Heart left ventricle (tissue), 16 donors: ENCODE measurements at places on chromosomes 6 and 20. TPM values are rescaled to one million over a fixed set of nuclear protein-coding genes. Genes with fewer than 3 reads are reported as not detected.

PRR18 gene
- 0.08 TPM for polyA plus RNA-seq

DNA sequence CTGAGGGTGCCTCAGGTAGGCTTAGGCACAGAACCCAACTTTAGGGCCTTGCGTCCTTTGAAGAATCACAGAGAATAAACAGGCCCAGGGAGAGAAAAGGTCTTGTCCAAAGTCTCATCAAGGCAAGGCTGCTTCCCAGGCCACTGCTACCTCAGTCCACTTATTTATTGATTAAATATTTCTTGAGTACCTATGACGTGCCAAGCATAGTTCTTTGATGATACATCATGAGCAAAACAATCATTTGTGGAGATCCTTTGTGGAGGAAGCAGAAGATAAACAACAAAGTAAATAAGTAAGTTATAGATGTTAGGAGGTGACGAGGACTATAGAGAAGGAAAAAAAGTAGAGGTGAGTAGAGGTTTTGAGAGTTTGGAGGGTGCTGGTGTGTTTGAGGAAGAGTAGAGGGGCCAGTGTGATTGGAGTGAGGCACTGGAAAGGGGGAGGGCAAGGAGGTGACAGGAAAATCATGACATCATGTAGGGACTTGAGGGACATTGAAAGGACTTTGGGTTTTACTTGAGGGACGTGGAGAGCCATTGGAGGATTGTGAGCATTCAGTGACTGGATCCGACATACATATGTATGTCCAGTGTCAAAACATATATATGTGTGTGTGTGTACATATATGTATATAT is 14.1 kb upstream of the CHMP4B start:
- no peak for DNase-seq

DNA sequence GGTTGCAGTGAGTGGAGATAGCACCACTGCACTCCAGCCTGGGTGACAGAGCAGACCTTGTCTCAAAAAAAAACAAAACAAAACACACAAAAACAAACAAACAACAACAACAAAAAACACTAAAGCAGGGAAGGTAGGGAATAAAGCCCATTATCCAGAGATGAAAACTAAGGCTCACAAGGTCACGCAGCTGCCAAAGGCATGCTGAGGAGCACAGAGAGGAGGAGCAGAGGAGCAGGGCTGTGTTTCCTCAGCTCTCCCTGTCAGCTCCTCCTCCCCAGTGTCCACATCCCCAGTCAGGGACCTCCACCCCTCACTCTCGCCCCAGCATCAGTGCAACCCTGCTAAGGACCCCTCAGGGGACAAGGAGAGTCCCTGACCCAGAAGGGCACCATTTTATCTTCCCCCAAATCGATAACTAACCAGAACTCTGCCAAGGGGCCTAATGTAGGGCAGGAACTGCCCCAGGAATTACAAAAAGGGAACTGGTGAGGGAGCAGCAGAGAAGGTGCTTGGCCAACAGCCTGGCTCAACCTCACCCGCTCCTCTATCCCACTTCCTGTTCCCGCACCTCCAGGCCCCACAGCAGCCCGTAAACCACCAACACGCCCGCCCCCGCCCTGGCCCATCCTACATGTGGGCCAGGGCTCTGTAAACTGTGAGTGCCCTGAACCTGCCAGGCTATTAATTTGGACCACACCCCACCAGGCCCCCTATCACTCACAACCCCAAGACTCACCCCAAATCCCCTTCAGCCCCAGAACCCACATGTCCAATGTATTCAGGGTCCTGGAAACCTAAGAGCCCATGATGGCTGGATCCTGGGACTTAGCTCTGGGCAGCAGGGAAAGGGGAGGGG is 9.0 kb downstream of the TEAD3 start:
- no peak for DNase-seq

DNA sequence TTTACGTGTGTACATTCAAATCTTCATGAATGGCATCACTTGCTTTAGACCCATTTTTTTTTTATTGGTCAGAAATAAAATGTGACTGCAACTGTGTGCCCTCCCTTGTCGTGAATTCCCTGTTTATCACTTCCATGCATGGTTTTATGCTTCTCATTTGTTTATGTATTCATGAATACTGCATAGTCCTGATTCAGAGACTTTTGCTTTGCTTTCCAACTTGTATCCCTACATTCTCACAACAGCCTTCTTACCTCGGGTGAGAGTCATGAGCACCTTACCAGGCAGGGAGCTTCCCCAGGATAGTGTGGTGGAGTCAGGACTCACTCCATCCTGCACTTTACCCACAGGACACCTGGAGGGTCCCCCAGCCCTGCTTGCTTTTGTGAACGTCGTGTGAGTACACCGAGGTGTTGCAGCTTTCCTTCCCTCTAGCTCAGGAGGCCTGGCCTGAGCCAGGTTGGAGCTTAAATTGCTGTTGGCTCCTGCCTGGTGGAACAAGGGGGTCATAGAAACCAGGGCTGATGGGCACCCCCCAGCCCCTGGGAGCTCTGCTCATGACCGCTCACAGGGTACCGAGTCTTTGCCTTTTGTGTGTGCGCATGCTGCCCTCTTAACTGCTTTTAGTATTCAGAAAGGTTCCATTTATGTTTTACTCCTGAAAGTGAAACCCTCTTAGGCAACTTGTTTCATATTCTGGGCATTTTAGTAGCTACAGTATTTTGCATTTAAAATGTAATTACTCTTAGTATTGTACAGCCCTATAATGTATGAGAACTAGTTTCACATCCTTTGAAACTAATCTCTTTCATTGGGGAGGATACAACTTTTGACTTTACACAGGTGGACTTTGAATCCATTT is 66.0 kb downstream of the CDS2 start:
- DNase-seq: no peak

GRCh38 chr6:38997128-38997761 is 51.3 kb upstream of the GLP1R start:
- peak; percentile 60 for DNase-seq

DNA sequence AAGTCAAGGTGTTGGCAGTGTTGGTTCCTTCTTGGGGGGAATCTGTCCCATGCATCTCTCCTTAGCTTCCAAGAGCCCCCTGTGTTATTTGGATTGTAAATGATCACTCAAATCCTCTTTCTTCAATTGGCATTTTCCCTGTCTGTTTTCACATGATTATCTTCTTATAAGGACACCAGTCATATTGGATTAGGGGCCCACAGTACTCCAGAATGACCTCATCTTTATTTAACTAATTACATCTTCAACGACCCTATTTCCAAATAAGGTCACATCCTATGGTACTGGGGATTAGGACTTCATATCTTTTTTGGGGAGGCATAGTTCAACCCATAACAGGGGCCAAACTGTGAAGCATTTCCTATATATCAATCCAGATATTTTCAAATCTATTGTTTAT is 57.3 kb downstream of the PTPRA start:
- DNase-seq: no peak

DNA sequence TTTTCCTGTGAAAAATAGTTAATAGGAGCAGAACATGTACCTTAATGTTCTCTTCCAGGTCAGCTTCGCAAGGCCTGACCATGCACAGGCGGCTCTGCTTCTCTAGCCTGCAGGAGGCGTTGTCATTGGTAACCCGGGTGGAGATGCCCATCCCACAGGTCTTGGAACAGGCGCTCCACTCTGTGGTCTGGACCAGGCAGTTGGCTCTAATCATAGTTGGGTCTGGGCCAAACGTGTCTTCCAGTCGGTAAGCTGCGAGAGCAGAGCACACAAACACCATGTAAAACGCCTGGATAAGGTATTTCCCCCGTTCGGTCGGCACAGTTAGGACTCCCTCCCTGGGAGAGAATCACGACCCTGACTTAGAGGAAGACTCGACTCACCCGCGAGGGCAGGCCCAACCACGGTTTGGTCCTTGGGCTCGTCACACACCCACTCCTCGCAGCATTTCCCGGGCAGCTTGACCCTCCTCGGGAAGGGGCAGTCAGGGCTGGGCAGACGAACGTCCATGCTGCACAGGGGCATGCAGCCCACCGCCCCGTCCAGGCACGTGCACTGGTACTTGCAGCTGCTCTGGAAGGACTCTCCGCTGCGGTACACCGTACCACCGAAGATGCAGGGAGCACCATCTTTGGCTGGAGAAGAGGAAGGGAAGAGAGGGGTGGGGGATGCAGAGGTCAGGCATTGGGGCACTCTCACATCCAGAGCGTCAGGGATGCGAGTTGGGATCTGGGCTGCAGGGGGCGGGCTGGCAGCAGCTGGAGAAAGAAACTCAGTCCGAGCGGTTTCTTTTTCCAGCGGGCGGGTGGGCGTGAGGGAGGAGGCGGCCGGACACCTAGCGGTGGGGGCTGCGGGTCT is 1.0 kb downstream of the CCN2 start:
- DNase-seq: peak; percentile 71

LGSN gene
- polyA plus RNA-seq: not detected

CRIP3 gene
- 66.7 TPM for polyA plus RNA-seq

GRCh38 chr6:56282391-56282790 is 35.0 kb upstream of the COL21A1 start:
- no peak for DNase-seq

DNA sequence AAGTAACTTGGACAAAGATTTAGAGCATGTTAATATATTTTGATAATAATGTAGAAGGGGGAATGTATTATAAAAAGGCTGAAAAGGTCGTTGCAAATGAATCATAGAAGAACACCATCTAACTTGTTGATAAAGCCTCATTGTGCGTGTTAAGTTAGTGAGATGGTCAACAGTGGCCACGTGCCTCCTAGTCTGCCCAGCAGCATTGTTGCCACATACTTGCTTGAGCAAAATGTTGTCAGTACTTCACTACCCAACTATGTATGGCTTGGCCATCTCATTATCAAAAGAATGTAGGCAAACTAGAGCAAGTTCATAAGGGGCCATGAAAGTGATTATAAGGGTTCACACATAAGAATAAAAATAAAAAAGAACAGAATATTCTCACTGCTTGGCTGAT is 84.6 kb downstream of the PHACTR1 start:
- no peak for DNase-seq

EFHC1 gene
- polyA plus RNA-seq: 2.6 TPM

GRCh38 chr6:166052837-166053236 is 114.8 kb downstream of the TBXT start:
- no peak for DNase-seq

GRCh38 chr20:11229772-11230171 is 556.0 kb upstream of the JAG1 start:
- no peak for DNase-seq

DNA sequence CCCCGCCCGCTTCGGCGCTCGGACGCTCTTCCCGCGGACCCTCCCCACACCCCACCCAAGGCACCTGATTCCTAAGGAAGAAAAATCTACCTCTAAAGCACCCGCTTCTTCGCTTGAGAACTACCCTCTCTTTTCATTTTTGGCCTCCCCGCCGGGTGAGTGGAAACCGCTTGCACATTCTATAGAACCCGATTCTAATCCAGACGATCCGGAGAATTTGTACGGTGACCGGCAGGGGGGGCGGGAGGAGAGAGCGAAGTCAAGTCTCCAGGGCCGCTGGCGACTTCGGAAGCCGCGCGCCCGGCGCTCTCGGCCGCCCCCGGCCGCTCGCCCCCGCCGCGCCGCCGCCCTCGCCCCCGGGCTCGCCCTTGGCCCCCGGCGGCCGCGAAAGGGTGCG is at the start of gene RBM24:
Gene RBM24 (plus strand): TSS at position 262 of the 397 bp plus-strand sequence. CDS start 221 bp downstream, outside the sequence.
- DNase-seq: peak; percentile 42

DNA sequence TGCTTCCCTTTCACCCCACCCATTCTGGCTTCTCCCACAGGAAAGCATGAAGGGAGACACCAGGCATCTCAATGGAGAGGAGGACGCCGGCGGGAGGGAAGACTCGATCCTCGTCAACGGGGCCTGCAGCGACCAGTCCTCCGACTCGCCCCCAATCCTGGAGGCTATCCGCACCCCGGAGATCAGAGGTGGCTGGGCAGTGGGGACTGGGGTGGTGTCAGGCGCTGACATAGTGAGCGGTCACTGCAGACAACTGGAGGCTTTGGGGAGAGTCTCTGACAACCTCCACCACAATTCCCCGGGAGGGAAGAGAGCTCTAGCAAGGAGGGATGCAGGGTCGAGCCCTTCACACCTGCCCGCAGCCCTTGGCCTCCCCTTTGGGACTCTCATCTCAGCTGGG is 18.1 kb downstream of the DNMT3B start:
- no peak for DNase-seq

GRCh38 chr6:150925976-150926375 is 60.5 kb downstream of the MTHFD1L start:
- no peak for DNase-seq

DNA sequence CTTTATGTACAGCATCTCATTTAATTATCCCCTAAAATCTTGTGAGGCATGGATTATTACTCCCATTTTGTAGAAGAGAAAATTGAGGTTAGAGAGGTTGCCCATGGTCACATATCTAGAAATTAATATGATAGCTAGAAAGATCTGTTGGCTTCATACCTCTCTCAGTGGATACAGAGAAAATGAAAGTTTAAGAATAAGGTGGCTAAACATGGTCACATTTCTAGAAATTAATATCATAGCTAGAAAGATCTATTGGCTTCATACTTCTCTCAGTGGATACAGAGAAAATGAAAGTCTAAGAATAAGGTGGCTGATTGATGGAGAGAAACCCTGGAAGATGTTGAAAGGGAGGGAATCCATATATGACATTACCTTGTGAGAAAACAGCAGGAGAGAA is 260.7 kb upstream of the MAN1A1 start:
- DNase-seq: no peak

NR2E1 gene
- polyA plus RNA-seq: not detected

GRCh38 chr6:80366714-80367113 is 260.2 kb downstream of the BCKDHB start:
- peak; percentile 79 for DNase-seq

- peak; percentile 89 for DNase-seq
These were observed 8.0 kb downstream of the STK35 start for GRCh38 chr20:2109425-2110210.

DNA sequence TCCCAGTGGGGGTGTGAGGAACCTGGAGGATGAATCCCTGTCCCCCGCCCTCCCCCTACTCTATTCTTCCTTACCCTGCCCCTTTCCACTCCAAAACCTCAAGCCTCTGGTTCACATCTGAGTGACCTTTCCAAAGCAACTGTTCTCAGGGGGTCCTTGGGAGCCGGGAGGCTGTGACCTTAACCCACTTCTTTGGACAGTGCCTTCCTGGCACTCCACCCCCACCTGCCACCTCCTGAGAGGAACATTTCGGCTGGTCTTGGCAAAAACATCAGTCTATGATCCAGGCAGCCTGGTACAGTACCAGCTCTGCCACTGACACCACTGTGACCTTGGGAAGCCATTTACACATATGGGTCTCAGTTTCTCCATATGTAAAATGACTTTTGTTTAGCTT is 121.7 kb downstream of the MRPL14 start:
- no peak for DNase-seq

DNA sequence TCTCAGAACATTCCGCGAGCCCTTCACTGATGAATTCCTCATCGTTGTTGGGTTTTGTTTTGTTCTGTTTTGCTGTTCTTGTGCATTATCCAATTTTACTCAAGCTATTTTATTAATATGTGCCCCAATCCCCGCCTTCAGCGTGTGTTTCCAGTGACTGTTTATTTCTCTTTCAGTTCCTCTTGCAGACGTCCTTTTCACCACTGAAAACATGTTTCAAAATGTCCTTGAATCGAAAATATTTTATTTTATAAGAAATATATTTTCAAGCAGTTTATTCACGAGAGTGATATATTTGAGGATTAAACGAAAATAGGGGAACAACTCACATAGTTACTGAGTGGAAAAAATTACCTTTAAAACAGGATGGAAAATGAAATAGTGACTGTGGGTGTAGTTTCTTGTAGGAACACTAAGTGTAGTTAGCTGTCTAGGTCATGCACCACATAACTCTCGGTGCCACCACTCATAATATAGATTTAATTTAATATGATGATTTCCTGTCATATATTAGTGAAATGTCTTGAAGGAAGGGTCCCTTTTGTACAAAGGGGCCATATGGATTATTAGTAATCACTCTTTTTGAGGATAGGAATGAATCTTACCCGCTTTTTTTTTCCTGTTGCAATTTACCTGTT is 45.3 kb upstream of the HDDC2 start:
- no peak for DNase-seq
